ENCODE measurements at places on chromosomes 5 and 9.

GRCh38 chr5:124996023-124996763 lies 249.8 kb upstream of the ZNF608 start:
- DNase-seq: peak; percentile 13

DNA sequence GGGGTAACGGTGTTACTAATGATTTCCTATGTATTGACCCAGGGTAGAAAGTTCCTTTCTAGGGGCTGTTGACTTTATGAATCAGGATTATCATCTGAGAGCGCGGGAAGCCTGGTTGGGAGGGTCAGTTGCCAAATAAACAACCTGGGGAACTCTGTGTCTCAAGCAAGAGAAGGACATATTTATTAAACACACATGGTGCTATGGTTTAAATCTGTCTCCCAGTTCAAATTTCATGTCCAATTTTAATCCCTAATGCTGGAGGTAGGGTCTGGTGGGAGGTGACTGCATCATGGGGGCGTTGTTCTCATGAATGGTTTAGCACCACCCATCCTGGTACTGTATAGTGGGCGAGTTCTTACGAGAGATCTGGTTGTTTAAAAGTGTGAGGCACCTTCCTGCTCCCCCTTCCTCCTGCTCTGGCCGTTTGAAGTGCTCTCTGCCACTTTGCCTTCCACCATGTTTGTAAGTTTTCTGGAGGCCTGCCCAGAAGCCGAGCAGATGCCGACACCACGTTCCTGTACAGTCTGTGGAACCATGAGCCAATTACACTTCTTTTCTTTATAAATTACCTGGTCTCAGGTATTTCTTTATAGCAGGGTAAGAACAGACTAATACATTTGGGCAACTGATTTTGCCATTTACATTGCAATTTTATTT lies 19.7 kb upstream of the GAS1 start:
- peak; percentile 72 for DNase-seq

GRCh38 chr9:134326724-134327601 lies 708 bp downstream of the RXRA start:
- DNase-seq: peak; percentile 31

GRCh38 chr9:32384002-32384363 lies 460 bp upstream of the ACO1 start:
- DNase-seq: no peak
